ENCODE measurements at places on chromosomes 4 and X.

GRCh38 chr4:77344784-77345183 is 187.8 kb downstream of the CCNG2 start:
- DNase-seq, result no peak

- DNase-seq, result no peak
Observed at GRCh38 chr4:80026100-80026499, 46.9 kb downstream of the ANTXR2 start.

DNA sequence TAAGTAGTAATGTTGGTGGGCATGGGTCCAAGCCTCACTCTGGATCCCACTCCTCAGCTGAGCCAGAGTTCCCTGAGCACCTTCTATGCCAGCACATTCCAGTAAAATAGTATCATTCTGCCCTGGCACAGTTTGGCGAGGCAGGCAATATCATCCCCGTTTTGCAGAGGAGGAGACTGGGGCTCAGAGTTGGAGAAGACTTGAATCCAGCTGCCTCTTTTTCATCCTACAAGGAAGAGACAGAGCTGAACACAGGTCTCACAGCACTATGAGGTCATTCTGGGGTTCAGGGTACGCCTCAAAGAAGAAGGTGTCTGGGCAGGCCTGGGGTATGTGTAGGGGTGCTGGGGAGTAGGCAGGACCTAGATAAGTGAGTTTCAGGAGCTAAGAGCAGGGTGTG is 103.9 kb upstream of the STX18 start:
- DNase-seq, result no peak

DNA sequence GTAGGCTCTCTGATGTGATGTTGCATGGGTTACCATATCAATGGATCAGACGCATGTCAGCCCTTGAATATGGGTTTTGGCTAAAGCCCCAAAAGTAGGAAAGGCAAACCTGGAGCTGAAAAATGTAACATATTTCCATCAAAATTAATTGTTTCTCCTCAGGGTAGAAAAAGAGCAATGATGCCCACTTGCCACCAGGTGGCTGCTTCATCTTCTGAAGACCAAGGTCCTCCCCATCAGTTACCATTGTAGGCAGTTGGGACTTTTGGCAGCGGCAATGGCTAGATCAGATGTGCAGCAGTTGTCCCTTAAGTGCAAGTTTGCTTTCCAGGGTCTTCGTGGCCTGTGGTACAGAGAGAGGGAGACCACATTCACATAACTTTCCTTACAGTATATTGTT is 118.2 kb downstream of the NAF1 start:
- DNase-seq, result no peak

DNA sequence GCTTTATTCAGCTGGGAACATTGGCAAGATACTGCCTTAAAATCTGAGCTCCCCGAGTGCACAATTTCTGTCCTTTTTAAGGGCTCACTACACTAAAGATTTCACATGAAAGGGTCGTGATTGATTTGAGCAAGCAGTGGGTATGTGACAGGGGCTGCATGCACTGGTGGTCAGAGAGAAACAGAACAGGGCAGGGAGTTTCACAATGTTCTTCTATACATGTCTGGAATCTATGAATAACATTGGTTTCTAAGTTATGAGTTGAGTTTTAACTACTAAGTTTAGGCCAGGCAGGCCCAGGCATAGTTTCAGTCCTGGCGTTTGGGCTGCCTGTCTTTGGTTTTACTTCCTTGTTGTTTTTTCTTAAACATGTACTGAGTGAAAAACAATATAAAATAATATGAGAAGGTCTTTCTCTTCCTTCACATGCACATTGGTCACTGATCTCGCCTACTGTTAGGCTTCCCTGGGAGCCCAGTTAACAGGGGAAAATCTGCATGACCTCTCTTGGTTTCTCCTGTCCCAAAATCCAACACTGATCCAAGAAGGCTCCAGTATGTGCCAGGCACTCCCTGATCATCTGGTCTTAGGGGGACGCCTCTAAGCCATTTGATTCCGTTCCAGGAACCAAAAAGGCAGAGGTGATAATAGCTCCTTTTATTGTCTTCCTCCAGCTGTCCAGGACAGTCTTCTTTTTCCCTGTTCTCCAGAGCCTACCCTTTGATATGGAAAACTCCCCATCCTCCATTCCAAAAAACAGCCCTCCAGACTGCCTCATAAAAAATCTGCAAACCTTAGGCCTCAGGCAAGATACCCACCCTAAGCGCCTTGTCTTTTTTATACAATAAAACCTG is at the start of gene UGT2B17:
Gene UGT2B17, minus strand, starts transcription at position 51 of the 854 bp plus-strand sequence. CDS start 7,838 bp downstream, outside the sequence.
- no peak for DNase-seq

- DNase-seq, result no peak
Observed at GRCh38 chrX:16300831-16301230, 133.6 kb downstream of the MAGEB17 start.

GRCh38 chr4:89419111-89419695 is 111.6 kb upstream of the GPRIN3 start:
- no peak for DNase-seq

- no peak for DNase-seq
Observed at GRCh38 chrX:66150163-66150562, 13.9 kb upstream of the HEPH start.

DNA sequence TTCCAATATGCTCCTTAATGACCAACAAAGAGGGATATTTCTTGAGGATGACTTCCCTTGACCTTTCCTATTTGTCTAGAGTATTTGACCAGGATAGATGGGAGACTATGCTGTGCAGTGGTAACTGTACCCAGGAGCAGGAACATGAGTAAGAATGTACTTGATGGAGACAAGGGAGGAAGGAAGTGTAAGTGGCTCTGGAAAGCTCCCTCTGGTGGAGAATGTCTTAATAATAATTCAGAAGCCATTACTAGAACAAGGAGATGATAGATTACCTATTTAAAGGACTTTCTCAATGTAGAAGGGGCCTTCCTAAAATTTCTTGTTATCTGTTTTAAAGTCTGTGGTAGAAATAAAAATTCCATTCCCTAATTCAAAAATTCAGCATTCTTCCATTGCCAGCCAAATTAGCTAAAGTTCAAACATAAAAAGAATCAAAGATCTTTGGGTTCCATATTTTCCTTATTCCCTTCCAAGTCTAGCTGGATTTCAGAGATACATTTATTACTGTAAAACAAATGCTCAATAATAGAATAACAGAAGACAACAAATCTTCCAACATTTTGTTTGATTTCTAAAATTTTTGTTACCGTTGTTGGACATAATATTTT is 83.8 kb downstream of the GRID2 start:
- DNase-seq, result no peak

DNA sequence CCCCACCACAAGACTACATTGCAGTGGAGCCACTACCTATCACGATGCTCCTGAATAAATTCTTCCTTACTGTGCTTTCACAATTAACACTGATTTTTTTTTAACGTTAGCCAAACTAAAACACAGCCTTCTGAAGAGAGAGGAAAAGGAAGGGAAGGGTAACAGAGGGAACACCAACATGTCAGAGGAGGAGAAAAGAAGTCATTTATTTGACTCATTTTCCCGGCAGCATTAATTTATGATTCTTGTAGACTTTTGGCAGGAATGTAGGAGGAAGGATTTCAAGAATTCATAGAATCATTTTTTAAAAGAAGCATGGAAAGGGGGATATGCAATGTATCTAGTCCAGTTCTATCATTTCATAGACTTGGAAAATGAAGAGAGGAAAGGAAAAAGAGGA is 74.3 kb upstream of the IQCM start:
- DNase-seq, result no peak

DNA sequence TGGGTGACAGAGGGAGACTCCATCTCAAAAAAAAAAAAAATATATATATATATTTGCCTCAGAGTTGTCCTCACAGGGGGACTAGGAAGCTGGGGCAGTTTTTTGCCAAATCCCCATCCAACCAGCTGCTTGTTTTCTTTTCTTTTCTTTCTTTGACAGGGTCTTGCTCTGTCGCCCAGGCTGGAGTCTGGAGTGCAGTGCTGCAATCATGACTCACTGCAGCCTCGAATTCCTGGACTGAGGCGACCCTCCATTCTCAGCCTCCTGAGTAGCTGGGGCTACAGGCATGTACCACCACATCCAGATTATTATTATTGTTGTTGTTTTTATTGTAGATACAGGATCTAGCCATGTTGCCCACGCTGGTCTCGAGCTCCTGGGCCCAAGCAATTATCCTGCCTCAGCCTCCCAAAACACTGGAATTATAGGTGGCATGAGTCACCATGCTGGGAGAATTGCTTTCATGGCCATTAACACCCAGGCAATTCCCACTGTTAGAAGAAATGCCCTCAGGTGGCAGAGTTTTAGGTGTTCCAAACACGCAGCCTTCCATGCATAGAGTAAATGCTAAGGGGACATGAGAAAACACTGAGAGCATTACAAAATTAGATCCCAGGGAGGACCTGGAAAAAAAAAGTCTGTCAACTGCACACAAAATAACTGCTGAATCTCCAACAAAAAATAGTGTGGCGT is 98.0 kb downstream of the ARHGAP6 start:
- DNase-seq, result no peak

DNA sequence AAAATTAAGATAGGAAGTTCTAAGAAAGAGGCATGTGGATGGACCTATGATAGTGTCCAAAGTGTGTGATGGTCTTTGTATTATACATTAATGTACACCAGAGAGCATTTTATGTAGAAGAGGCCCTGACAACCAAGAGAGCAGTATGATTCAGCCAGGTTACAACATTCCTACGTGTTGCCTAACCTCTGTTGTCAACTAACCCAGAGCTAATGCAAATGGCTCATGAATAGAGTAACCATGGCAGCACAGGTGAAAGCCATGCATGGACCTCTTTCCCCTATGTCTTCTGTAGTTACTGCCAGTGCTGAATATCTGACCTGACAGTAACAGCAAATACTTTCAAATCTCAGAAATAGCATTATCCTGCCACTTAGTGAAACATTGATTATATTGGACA is 255.6 kb downstream of the NDST4 start:
- no peak for DNase-seq

Data from stimulated activated CD8-positive, alpha-beta memory T cell treated with anti-CD3 and anti-CD28 coated beads, Interleukin-12 subunit alpha, Interleukin-12 subunit beta, amount 100 ng/mL, for 1 hour (primary cell).